ENCODE measurements at places on chromosomes 4 and X.

DNA sequence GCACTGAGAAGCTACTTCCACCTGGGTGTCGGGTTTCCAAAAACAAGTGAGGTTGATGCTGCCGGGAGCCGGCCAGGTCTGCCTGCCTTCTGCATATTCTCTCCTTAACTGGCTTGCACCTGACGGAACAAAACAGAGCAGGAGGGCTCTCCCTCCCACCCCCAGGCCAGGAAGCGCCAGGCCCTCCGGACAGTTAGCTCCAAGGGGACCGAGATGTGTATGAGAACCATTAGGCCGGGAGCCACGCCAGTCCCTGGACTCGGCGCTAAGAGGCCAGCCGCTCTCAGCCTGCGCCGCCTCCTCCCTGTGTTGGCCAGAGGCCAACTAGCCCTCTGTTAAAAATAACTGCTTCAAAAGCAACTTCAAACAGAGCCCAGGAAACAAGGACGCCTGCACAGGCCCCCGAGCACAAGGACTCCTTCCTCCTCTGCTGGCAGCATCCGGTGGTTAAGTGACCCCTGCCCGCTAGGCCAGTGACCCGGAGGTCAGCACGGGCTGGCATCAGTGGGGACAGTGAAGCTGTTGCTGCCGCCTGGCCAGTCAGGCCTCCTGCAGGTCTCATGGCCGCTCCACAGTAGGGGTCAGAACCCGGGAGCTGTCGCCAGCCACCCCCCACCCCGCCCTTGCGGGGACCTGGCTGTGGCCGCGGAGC lies 107.9 kb downstream of the ABLIM2 start:
- DNase-seq: no peak

DNA sequence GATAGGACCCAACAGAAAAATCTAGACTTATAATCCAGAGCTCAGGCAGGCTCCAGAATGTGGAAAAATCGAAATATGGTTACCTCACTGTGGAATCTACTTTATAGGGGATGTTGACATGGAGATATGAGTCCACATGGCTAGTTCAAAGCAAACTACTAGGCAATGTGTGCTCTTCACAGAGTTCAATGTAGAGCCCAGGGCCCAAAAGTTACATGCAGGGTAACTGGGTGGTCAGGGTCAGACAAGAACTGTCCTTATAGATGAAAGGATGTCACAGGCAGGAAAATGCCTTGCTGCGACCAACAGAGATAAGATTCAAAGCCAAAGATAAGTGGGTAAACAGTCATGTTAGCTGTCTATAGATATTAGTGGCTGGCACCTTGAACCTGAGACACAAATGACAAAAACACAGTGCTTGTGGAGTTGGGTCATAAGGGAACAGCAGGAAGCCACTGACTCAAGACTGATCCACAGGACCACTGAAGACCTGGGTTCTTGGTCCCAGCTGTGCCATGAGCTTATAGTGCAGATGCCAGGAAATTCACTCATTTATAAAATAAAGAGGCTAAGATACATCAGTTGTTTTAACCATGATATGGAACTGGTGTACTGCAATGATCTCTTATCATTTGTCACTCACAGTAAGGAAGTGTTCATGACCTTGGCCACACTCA lies 101.7 kb upstream of the MBNL3 start:
- no peak for DNase-seq

DNA sequence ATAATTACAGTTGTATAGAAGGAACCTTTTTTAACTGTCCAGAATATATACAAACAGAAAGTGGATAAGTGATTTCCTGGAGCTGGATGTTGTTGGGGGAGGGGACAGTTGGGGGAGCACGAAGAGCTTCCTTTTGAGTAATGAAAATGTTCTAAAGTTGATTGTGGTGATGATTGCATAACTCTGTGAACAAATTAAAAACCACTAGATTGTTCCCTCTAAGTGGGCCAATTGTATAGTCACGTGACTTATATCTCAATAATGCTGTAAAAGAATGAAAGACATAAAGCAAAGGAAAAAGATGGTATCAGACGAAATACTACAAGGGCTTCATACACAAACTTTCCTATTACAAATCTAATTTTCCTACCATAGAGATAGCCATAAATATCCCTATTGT lies 2.7 kb downstream of the CT55 start:
- DNase-seq: no peak

DNA sequence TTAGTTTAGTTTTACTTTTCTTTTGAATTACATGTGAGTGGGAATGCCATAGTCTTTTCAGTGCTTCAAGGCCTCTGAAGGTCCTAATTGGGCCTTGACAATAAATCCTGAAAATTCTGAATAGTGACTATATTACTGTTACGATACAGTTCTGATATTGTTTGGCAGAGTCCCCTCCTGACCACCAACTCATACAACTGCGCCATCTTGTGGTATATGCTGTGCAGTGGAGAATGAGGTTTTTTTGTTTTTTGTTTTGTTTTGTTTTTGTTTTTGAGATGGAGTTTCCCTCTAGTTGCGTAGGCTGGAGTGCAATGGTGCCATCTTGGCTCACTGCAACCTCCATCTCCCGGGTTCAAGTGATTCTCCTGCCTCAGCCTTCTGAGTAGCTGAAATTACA lies 56.6 kb upstream of the CHRDL1 start:
- peak; percentile 6 for DNase-seq

- no peak for DNase-seq
Measured at GRCh38 chrX:131728295-131729145, 184.6 kb downstream of the OR13H1 start.

GRCh38 chr4:144820011-144820727 lies 174.2 kb downstream of the HHIP start:
- peak; percentile 31 for DNase-seq

DNA sequence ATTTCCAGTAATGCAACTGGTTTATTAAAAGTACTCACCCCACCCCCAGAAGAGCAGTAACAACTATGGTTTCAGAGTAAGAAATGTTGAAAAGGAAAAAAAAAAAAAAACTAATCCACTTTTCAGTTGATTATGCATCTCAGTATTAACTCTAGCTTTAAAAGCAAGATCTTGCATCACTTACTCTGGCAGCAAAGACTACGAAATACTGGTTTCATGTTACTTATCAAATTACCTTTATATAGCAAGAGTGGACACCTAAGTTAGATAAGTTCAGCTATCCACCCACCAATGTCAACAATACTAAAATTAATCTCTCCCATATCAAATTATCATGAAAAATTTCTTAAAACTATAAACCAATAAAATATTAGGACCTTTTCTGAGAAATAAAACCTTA lies 105.0 kb downstream of the ABCB7 start:
- peak; percentile 1 for DNase-seq

DNA sequence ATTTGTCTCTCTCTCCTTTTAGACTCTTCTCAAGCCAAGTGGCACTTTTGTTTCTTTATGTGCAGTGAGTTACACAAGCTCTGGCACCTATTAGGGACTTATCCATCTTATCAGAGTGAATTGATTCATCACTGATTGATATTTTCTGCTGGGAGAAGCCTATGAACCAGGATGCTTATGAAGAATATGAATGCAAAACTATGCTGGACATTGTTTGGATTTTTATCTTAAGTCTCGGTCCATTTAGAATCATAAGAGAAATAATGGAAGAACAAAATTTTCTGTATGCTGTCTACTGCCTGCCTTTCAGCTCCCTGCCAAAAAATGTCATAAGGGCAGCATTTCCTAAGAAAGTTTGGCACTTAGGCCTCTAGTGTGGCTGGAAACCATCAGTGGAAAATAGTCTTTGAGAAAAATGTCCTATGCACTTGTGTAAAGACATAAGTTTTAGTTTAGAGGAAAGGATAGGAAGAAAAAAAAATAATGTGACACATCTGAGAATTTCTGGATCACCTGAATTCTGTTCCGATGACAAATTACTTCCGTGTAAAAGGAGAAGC lies 365.7 kb upstream of the MAD2L1 start:
- peak; percentile 61 for DNase-seq

DNA sequence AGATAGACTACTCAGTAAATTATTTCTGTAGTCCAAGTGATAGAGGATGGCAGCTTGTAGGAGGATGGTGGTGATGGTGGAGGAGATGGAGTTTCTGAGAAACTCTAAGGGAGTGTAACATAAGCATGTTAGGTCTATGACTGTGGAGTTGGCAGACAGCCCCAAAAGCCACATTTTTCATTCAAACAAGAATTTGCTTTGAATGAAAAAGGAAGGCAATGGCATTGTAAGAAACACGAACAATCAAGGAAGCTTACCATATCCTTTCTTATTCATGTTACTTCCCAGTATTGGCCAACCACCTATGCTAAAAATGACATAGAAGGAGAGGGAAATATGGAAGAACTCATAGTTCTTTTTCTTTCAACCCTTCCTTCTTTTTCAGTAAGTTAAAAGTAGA lies 18.7 kb upstream of the SEC24B start:
- no peak for DNase-seq

DNA sequence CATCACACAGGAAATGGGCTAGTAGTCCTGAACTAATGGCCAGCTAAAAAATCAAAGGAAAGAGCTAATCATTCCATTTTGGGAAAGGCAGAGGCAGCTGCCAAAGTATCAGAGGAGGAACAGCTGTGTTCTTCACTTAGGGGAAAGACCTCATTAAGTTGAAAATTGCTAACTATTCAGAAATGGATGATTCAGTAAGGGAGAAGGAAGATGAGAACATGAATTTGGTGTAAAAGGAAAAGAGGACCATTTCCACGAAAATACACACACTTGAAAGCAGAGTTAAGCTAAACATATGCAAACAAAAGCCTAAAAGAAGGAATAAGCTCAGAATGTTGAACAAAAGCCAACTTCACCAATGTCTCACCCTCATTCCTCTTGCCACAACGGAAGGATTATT lies 90.4 kb downstream of the PCDH19 start:
- DNase-seq: no peak

DNA sequence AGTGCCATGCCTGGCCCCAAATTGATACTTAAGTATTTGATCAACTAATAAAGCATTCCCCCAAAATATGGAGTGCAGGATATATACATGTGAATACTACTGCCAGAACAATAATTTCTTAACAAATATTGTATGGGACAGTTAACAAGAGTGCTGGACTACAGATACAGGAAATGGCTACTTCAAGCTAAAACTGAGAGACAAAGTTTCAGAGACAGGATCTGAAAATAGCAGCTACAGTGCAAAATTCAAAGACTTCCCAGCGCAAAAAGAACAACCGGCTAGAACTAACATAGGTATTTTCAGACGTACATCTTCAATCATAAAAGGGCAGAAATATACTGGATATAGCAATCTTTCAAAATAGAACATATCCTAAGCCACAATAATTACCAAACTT lies 6.3 kb downstream of the ATRX start:
- no peak for DNase-seq

- no peak for DNase-seq
Measured at GRCh38 chr4:177271915-177272766, 37.5 kb upstream of the NEIL3 start.

- DNase-seq: no peak
Measured at GRCh38 chr4:20181926-20182325, 69.8 kb upstream of the SLIT2 start.

Data from fibroblast of gingiva (primary cell).